ENCODE measurements at places on chromosomes 6 and 20.

- DNase-seq: peak; percentile 81
Observed at GRCh38 chr6:26329763-26330511, 35.1 kb upstream of the BTN3A2 start.

- no peak for DNase-seq
Observed at GRCh38 chr20:3993109-3993508, 22.2 kb downstream of the RNF24 start.

DNA sequence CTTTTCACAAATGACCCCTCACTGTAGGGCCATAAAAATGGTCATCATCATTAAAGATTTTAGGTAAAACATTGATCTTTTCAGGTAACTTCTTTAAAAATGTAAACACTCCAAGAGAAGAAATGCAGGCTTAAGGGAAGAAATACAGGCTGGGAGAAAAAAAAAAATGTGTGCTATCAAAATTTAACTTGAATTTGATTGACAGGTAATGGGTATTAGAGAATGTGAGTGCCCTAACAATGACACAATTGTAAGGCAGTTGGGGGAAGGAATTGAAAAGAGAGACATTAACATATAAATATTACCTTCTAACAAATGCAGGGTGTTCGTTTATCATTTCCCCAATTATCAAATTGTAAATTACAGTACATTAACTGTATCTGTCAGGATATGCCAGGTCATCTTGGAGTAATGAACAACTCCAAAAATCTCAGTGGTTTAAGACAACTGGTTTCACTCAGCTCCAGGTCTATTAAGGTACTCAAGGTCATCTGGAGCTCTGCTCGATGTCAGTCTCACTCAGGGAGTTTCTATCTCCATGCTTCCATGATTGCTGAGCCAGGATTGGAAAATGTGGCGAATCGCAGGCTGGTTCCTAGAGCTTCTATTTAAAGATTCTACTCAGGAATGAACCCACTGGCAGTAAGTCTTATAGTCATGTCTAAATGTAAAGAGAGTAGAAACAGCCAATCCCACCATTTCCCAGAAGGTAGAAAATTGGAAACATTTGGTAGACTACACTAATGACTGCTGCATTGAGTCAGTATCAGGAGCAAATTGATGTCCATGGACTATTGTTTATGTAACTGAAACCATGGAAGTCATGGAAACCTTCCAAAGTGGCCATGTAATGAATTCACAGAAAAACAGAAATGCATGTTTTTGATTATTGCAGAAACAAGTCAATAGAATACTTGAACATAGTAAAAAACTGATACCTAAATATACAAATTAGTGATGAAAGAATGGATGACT lies 55.6 kb downstream of the FRK start:
- DNase-seq: no peak

DNA sequence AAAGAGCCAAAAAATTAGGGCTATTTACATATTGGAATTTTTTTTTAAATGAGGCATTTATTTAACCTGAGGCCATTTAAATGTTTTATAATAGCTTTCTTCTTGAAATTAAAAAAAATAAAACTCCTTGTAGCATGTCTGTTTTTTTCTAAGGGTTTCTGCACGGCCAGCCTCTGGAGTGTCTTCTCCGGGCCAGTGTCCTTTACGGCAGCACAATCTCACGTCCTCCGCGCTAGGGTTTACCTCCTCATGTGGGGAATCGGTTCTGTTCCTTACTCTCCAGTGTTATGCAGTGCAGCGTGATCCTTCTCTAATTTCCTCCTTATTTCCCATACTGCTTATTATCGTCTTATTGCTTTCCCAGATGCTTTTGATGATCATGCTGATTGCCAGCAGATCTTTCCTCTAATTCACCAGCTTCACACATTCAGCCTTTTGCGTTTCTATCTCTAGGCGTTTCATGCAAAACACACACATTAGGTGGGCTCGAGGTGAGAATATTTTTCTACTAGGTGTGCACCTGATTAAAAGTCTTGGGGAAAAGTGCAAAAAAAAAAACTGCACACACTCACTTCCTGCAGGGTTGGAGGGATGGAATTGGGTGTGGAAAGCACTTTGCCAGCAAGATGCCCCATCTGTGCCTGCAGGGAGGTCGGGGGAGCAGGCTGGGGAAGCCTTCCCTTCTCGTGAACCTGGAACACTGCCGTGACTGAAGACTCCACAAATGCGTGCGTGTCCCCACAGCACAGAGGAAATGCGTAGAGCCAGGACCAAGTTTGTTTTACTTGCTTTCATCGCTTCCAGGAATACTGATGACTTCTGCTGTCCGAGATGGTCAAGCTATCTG lies 56.1 kb downstream of the PSMG4 start:
- no peak for DNase-seq

GRCh38 chr20:38321959-38322598 lies 18.1 kb downstream of the BPI start:
- peak; percentile 56 for DNase-seq

DNA sequence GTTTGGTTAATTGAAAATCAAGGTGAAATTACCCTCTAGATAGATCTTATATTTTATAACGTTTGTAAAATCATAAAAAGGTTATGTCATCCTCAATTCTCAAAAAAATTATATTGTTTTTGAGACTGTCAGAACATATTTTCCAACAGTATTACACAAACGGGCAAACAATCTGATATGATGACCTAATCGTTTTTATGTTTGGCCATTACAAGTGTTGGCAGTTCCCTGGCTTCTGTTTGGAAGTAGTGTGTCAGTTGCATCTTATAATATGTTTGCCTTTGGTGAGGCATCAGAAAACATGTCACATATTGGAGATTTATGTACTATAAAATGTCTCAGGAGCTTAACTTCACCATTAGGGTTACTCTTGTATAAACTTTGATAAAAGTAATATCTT lies 308.1 kb upstream of the EPHA7 start:
- no peak for DNase-seq

GRCh38 chr20:2485661-2486060 lies 15.1 kb upstream of the SNRPB start:
- DNase-seq: no peak

GRCh38 chr20:4688305-4688704 lies 33.4 kb upstream of the PRND start:
- no peak for DNase-seq

- DNase-seq: no peak
Observed at GRCh38 chr6:122048570-122048969, 350.9 kb upstream of the HSF2 start.

DNA sequence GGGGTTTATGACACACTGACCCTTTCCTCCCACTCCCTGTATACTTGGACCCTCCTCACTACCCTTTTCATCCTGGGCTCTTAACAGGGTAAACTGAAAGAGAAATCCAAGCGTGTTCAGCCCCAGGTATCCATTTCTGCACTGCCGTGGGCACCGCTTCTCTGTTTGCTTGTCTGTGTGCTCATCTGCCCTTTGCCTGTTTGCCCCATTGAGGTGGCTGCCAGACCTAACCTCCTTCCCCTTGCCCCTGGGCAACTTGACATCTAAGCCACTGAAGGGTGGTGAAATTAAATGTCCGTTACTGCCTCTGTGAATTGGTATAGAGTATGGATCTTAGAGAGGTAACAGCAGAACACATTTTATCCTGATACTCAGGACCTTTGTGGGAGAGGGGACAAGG lies 38.7 kb downstream of the ACSS2 start:
- DNase-seq: no peak

DNA sequence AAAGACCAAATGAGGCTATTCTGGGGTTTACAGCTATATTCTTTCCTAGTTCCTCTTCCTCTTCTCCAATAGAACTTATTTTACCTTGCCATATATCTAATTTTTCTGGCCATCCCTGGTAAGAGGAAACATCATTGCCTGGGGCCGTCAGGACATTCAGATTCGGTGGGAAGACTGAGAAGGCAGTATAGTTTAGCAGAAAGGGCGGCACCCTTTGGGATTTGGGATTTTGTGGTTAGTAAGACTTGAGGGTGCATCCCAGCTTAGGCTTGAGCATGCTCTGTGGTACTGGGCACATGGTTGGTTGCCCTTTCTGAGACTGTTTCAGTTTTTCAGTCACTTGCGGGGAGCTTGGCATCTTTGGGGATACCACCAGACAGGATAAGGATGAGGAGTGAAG lies 21.1 kb downstream of the SCUBE3 start:
- no peak for DNase-seq

GRCh38 chr6:168581236-168581635 lies 140.3 kb downstream of the SMOC2 start:
- DNase-seq: no peak

- DNase-seq: no peak
Observed at GRCh38 chr6:84151669-84152068, 75.8 kb downstream of the CEP162 start.

DNA sequence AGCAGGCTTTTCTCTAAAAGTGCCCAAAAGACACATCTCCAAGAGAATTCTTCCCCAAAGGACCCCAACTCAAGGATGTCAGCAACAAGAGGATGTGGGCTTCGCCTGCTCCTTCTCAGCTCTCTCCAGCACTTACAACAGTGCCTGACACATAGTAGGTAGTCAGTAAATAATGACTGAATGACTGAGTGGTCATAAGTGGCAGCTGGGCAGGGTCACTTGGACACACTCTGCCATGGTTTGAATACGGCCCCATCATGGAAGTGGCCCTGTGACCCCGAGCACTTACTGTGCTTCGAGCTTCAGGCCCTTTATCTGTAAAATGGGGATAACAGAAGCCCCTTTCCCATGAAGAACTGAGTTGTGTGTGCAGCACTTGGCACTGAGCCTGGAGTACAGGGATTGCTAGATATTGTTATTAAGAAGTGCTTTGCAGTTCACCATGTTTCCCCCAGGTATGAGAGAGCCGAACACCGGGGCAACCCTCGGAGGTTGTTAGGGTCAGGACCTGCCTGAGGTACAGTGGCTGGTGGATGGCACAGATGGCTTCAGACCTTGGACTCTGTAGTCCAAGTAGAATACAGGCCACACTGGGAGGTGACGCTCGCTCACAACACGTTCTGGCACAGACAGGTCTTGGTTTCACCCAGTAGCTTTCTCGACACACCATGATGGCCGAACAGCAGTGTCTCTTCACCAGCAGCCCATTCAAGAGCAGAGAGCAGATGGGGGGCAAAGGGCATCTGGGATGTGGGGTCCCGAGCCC lies 56.0 kb downstream of the NOL4L start:
- no peak for DNase-seq

All from RKO (cell line).